ENCODE measurements at places on chromosomes 1 and 21.

DNA sequence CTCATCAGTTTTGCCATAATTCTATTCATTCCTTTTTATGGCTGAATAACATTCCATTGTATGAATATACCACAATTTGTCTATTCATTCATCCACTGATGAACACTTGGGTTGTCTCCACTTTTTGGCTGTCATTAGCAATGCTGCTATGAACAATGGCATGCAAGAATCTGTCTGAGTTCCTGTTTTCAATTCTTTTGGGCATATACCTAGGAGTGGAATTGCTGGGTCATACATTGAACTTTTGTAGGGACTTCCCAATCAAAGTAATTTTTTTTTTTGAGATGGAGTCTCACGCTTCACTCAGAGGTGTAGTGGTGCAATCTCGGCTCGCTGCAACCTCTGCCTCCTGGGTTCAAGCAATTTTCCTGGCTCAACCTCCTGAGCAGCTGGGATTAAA is 34.9 kb downstream of the AADACL4 start:
- DNase-seq: no peak

- DNase-seq: no peak
Measured at GRCh38 chr1:7930645-7931445, 9.8 kb downstream of the TNFRSF9 start.

- DNase-seq: peak; percentile 78
Measured at GRCh38 chr1:228308628-228309325, 97.9 kb downstream of the TRIM11 start.

- no peak for DNase-seq
Measured at GRCh38 chr1:182552527-182552926, 36.5 kb downstream of the RNASEL start.

DNA sequence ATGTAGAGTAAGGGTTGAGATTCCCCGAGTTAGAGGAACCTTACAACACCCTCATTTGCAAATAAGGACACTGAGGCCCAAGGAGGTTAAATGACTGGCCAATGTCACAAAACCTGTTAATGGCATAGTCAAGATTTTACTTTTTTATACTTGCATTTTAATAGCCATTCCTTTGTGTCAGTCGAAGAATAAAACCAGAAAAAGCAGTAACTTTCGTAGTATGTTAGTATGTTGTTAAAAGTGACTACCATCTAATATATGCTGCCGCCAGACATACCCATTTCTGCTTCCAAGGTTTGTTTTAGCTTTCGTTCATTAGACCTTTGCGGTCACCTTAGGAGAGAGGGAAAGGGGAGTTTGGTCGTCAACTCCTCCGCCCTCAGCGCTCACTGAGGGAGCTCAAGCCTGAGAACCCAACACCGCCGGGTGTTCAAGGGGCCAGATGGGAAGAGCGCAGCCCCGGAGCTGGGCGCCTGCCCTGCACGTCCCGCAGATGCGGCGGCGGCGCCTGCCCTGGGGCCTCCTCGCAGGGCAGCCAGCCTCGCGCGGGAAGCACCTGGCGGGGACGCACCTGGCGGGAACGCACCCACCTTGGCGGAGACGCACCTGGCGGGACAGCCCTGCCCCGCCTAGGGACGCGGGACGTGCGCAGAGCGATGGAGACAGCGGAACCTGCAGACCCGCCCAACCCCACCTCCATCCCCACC is 466 bp downstream of the VPS26C start:
- DNase-seq: no peak

GRCh38 chr1:220926146-220926545 is 46.9 kb downstream of the HLX start:
- no peak for DNase-seq

- peak; percentile 87 for DNase-seq
Measured at GRCh38 chr1:167819849-167820683, 93.9 kb downstream of the ADCY10 start.

DNA sequence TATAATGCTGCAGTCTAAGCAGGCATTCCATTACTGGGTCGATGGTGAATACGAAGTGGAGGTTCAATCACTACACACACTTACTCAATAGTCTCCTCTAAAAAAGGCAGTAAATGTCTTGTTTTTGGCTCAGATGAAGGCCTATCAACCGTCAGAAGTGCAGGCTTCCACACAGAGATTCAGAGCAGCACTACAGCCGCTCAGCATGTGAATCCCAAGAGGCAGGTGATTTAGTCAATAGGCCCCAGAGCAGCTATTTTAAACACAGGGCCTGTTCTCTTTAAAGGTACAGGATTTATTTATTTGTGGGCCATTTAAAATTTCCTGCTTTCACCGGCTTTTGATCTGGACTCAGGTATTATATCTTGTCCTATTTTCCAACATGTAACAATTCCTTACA is 293.7 kb downstream of the RGS7 start:
- no peak for DNase-seq

- DNase-seq: no peak
Measured at GRCh38 chr21:33267250-33267649, 1.1 kb downstream of the IL10RB start.
